ENCODE measurements at places on chromosomes 7 and 10.

- DNase-seq: no peak
Measured at GRCh38 chr7:100867776-100868485, 744 bp downstream of the TRIP6 start.

DNA sequence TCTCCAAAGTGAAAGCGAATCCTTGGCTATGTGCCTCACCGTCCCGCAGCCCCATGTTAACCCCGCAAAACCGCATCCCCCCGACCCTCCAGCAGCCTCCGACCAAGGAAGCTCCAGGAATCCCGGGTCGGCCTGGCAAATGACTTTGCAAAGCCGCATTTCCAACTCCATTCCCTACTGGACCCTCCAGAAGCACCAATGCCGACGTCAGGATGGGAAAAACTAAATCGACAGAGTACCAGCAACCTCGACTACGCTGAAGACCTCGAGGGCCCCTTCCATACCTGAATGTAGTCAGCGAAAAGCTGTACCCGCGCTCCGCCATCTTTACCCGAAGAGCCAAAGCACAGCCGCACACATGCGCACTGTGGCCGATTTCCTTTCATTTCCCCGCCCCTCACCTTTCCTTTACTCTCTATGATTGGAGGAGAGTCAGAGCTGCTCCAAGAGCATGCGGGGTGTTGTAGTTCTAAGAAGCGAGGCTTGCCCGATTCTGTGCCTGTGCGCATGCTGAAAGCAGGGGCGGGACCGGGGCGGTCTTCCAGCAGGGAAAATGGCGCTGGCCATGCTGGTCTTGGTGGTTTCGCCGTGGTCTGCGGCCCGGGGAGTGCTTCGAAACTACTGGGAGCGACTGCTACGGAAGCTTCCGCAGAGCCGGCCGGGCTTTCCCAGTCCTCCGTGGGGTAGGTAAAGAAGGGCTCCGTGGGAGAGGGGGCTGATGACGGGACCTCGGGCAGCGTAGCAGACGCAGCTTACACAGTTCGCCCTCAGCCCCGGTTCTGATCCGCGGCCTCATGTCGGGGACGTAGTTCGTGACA lies at the start of the genes MRPL32 and PSMA2:
Gene MRPL32, plus strand, starts transcription at position 543 of the 818 bp plus-strand sequence. Its CDS starts 11 bp downstream, at position 554.
Gene PSMA2, minus strand, starts transcription at position 341 of the 818 bp plus-strand sequence. Its CDS starts 16 bp downstream, at position 325.
- DNase-seq: peak; percentile 89

GRCh38 chr10:113523071-113523470 lies 29.8 kb upstream of the HABP2 start:
- DNase-seq: no peak

DNA sequence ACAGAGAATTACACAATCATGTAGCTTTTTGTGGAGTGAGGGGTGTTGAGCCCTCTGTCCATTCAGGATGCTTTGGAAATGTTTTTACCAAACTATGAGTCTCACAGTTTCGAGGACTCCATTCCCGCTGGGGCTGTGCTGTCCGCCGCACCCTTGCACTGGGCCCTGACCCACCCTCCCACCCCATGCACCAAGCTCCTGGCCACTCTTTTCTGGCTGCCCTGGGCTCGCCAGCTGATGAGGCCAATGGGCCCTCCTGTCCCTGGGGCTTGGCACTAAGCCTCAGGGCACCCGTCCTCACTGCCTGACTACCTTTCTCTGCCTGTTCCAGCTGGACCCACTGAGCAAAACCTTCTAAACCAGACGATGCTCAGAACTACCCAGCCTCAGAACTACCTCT lies 332.1 kb downstream of the PTPRN2 start:
- DNase-seq: no peak

DNA sequence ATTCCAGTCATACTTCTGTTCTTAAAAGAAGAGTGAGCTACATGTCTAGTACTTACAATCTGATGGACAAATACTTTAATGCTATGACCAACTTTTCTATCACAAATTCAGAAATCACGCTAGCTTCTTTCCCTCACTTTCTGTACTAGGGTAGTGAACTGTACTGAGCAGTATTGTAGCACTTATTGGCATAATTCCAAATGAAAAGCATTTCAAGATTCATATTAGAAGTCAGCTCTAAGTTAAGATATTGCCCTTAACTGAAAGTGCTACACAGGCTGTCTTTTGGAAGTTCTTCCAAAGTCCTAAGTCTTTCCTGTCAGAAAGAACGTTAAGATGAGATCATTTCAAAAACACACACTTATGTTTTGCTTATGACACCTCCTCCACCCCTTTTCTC lies 13.4 kb downstream of the P4HA1 start:
- no peak for DNase-seq

GRCh38 chr10:7038416-7038815 lies 372.4 kb downstream of the SFMBT2 start:
- DNase-seq: no peak

GRCh38 chr10:17586821-17587234 lies 30.3 kb downstream of the HACD1 start:
- no peak for DNase-seq

GRCh38 chr7:153886506-153887441 lies 165.4 kb upstream of the DPP6 start:
- no peak for DNase-seq

- peak; percentile 33 for DNase-seq
Measured at GRCh38 chr7:34928052-34928451, 109.2 kb downstream of the DPY19L1 start.

- no peak for DNase-seq
Measured at GRCh38 chr10:1186683-1186990, 130.5 kb downstream of the WDR37 start.

GRCh38 chr10:25954851-25955250 lies 20.8 kb downstream of the MYO3A start:
- no peak for DNase-seq

- DNase-seq: no peak
Measured at GRCh38 chr10:131899695-131900349, 986 bp upstream of the PPP2R2D start.

- no peak for DNase-seq
Measured at GRCh38 chr10:19704544-19704943, 111.7 kb upstream of the PLXDC2 start.

Measured in activated CD8-positive, alpha-beta memory T cell treated with anti-CD3 and anti-CD28 coated beads for 1 hour (primary cell).